Activated CD4-positive, alpha-beta T cell treated with anti-CD3 and anti-CD28 coated beads, Interleukin-2, amount 50 U/mL, for 24 hours (primary cell): ENCODE measurements at places on chromosomes 12 and 14.

GRCh38 chr14:64878837-64879634 lies 671 bp downstream of the SPTB start:
- DNase-seq: no peak

DNA sequence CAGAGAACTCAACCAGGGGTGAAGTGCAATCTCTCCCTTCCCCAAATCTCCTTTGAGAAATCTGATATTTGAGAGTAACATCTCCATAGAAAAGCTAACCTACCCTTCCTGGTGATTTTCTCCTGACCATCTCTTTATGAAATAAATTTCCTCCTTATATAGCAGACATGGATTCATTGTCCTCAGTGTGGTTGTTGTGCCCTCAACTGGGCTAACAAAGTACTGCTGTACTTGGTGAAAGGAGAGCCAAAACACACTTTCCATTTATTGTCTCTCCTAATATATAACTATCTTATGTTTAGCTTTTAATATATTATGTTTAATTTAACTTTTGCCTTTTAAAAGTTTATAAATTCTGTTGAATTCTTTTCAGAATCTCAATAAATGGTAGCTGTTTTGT lies 65.1 kb upstream of the SLCO1B1 start:
- no peak for DNase-seq

GRCh38 chr12:116448165-116448739 lies 110.9 kb upstream of the MAP1LC3B2 start:
- no peak for DNase-seq

GRCh38 chr14:26289891-26290486 lies 307.8 kb downstream of the NOVA1 start:
- no peak for DNase-seq

- DNase-seq: no peak
Measured at GRCh38 chr14:82889701-82890100, 1356.0 kb upstream of the SEL1L start.

- DNase-seq: no peak
Measured at GRCh38 chr14:72142328-72142727, 210.1 kb downstream of the RGS6 start.

DNA sequence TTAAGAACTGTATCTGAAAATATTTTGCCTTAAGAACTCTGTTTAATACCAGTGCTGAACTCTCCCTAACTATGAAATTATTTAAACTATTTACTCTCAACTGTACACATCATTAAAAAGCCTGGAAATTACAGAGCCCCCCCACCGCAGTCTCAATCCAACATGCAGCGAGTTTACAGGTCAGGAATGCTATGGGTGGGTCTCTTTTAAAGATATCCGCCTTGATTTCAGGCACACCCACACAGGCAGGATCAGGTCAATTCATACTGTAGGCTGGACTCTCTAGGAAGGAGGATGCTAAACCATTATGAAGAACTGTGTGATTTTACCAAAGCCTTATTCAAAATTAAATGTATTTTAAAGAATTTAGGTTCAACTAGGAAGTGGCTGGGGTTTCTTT lies 16.5 kb downstream of the SPTLC2 start:
- no peak for DNase-seq

DNA sequence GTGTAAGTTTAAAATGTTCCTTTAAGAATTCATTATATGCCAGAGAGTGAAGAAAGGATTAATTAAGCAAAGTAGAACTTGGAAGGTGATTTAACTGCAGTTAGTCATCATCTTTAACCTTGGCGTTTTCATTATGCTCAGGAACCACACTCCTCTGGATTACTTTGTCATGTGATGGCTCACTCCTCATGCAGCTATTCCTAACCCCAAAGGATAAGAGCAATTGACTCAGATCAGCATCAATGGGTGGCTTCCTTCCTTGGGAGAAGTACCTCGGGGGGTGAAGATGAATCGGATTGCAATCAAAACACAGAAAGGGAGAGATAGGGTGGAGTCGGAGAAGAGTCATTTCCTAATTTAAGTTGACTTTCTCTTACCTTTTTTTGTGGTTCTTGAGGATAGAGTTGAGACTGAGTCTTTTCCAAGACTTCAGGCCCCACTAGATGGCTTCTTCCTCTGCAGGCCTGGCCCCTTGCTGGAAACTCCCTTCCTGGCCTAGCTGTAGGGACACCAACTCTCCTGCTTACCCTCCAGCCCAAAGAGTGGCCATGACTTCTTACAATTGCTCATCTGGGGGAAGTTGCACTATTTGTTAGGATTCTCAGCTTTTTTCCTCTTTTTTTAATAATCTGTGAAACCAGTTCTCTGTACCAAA lies 238.6 kb upstream of the DDHD1 start:
- no peak for DNase-seq

GRCh38 chr12:18145924-18146323 lies 55.9 kb upstream of the RERGL start:
- DNase-seq: no peak

- no peak for DNase-seq
Measured at GRCh38 chr12:82937151-82937550, 250.4 kb downstream of the TMTC2 start.

DNA sequence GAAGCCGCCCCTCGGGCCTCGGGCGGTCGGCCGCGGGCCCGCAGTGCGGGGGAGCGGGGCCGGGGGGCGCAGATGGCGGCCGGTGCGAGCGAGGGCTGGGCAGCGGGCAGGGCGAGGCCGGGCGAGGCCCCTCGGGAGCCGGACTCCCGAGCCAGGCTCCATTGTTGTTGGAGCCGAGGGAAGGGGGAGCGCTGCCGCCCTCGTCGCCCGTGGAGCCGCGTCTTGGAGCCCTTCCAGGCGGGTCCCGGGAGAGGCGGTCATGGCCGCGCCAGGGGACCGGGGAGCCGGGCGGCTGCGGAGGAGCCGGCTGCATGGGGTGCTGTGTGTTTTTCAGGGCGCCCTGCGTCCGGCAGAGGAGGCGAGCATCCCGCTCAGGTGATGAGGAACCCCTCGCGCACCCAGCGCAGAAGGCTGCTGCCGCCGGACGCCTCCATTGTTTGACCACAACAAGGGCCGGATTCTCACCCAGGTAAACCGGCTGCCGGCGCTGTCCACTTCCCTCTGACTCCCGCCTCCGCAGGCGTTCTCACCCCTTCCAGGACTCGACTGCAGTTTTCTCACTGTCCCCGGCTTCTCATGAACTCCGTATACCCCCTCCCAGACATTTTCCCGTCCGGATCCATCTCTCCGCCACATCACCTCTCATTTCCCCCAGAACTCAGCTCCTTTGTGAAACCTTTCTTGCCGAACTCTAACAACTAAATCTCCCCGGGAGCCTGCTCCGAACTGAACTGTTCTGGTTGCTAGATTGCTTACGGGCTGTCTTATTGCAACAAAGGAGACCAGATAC lies 732 bp downstream of the ZNF664 start:
- peak; percentile 7 for DNase-seq

DNA sequence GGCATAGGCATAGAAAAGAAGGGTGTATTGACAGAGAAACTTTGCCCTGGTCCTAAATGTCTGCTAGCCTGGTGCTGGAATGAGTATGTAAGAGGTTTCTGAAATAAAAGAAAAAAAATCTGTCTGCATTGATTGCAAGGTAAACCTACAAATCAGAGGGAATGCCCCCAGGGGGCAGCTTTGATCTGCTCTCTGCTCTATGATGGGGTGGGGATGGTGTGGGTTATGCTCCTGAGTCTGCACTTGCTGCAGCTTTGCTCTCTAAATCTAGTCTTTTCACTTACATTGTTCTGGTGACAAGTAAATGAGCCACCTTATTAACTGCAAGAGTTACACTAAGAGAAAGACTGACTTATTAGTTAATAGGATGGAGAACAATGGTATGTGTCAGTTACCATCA lies 468.4 kb upstream of the STXBP6 start:
- DNase-seq: no peak

DNA sequence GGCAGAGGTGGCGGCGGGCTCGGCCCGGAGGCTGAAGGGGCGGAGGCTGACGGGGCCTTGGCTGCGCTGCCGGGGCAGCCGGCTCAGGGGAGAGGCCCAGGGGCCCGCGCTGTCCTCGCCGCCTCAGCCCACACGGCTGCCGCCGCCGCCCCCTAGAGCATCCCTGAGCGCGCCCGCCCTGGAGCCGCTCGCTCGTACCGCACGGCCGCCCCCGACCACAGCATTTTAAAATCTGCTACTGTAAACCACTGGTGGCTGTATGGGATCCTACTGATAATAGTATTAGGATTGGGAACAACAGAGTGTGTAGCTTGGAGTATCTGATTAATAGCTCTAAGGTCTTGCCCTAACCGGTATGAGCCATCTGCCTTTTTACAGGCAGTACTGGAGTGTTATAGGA lies 22.2 kb upstream of the EDDM3A start:
- no peak for DNase-seq

- DNase-seq: no peak
Measured at GRCh38 chr14:93133464-93133863, 17.7 kb upstream of the ITPK1 start.

GRCh38 chr14:66005900-66006434 lies 480.2 kb upstream of the CCDC196 start:
- no peak for DNase-seq

DNA sequence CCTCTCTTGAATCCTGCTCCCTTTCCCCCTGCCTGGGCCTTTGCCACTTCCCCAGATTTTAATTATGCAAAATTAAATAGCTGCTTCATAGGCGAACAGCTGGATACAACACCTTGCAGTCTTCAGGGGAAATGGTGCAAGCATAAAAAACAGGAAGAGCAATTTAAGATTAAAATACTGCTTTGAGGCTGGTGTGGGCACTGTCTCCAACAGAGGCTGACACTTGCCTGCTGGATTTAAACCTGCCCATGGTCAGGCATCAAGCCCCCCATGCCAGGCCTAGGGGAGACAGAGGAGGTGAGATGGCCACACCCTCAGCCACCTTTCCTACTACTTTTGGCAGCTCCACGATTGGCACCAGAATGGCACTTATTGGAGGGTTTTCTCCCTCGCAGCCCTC lies 110.1 kb upstream of the DIO3 start:
- no peak for DNase-seq

DNA sequence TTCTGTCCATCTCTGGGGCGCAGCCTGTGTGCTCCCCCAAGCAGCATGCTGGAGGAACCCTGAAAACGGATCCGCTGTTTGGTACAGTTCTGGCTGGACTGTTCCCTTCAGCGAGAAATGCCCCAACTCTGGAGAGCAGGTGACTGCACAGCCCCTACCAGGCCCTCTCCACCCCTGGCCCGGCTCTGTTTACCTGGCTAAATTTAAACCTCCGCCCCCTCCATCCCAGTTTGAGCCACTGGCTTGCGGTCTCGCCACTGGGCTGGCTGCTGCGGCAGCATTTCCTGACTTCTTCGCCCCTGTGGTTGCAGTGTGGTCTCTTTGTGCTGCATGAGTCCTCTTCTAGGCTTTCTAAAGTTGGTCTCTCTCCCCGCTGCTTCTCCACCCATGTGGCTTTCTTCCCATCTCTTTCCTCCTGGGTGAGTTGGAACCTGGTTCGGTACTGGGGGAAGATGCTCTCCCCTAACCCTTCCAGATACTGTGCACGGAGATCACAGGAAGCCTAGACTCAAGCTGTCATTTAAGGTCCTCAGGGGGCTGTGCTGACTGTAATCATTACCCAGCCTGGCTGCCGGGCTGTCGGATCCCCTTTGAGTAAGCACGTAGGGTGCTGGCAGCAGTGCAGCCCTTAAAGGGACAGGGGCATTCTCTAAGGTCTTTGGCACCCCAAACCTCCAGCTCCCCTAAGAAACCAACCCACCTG lies 60.6 kb downstream of the FBXL14 start:
- no peak for DNase-seq

DNA sequence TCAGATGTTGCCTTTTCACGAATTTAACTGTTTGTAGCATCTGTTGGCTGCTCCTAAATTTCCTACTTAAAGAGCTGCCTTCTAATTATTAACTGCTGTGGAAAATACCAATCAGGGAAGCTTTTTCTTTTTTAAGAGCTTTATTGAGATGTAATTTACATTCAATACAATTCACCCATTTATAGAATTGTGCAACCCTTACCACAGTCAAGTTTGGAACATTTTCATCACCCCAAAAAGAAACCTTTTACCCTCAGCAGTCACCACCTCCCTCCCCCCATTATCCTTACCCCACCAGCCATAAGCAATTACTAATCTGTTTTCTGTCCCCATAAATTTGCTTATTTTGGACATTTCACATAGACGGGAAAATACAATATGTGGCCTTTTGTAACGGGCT lies 1.4 kb downstream of the PCNX4 start:
- no peak for DNase-seq

GRCh38 chr12:3281588-3282383 lies 204.6 kb downstream of the TSPAN9 start:
- DNase-seq: no peak

DNA sequence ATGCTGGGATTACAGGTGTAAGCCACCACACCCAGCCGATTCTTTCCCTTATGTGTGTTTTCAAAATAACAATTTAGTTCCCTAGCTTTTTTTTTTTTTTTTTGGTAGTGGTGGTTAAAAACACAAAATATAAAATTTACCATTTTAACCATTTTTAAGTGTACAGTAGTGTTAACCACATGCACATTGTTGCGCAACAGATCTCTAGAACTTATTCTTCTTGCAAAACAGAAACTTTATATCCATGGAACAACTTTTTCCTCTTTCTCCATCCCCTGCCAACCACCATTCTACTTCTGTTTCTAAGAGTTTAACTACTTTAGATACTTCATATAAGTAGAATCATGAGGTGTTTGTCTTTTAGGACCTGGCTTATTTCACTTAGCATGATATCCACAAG lies 1.1 kb upstream of the NDUFA12 start:
- DNase-seq: no peak

DNA sequence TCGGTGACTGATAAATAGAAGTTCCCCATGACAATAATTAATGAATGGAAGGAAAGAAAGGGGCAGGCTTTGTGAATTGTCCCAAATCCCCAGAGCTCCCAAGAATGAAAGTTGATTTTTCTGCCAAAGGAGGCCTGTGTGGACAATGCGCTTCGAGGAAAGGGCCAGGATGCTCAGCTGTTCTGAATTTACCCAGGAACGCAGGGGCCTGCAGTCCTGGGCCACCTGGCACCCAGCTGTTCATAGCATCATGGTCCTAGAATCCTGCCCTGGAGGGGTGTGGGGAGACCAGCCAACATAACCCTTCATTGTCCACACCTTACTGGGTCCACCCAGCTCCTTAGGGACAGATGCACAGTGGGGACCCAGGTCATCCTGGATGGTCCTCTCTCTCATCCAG lies 587.5 kb downstream of the BCL11B start:
- no peak for DNase-seq

DNA sequence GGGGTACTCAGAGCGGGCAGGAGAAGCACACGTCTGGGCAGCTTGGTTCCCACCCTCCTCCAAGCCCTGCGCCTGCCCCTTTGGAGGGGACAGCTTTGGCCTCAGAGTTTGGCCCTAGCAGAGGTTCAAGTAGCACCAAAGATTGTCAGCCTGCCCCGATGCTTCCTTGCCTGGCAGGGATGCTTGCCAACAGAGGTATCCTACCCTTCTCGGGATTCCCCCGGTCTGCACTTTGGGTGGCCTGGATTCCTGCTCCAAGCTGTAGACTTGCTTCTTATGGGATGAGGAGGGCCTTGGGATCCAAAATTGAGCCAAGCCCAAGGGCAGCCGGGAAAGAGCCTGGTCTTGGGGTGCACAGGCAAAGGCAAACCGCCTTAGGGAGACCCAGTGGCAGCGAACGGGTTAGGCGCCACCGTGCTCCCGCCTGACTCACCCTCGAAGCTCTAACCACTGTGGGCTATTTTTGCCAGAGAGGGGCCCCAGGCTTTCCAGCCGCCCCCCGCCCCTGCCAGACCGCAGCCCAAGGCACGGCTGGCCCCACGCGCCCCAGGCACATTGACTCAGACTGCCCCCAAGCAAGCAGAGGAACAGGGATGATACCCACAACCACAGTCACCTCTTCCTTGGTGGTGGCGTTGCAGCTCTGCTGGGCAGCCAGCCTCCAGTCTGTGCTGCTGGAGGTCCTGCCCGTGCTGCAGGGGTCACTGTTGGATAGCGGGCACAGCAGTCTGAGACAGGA lies 847 bp upstream of the WNT10B start:
- DNase-seq: no peak

GRCh38 chr14:39861229-39861600 lies 429.0 kb upstream of the FBXO33 start:
- DNase-seq: no peak
